ENCODE measurements at places on chromosomes 7 and 10.

DNA sequence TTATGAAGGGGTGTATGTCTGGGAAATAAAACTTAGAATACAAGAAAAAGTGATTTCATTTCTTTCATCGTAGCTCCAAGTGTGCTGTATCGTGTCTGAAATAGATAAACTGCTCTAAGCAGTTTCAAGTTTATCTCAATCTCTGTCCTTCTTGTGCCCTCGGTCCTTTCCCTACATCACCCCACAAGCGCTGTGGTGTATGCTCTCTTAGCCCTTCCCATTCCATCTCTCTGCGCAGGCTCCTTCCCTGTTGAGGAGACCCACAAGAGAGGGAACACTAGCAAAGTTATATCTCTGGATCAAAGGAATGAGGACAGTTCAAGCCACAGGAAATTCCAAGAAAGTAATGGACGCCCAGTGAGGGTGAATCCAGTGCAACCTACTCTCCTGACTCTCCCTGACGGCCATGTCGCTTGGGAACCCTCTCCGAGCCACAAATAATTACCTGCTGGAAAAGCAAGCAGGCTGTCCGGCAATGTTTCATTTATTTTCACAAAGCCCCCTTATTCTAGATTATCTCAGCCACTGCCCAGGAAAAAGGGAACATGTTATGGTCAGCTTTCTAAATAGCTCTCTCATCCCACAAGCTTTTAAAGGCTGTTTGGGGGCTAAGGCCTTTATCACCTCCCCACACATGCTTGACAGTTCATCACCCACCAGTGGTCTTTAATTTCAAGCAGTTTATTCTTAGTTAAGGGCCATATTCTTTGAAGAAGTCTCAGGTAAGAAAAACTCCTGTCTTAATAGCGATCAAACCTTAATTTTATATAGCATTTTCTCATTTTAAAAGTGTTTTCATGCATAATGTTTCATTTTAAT lies 34.8 kb downstream of the LRRC4 start:
- no peak for DNase-seq

DNA sequence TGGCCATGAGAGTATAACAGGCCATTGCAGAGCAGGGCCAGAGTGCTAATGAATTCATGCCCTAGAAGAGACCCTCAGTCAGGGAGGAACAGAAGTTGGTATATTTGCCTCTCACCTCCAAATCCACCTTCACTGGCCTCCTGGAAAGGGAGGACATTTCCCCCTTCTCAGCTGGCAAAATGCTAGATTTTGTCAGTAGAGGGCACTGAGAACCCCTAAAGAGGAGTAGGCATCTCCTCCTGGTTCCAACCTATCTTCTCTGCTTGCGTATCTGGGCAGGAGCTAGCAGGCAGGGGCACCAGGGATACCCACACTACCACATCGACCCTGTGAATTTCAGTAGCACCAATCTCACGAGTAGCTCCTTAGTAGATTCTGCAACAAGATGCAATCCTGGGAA lies 79.8 kb upstream of the GHITM start:
- DNase-seq = no peak

DNA sequence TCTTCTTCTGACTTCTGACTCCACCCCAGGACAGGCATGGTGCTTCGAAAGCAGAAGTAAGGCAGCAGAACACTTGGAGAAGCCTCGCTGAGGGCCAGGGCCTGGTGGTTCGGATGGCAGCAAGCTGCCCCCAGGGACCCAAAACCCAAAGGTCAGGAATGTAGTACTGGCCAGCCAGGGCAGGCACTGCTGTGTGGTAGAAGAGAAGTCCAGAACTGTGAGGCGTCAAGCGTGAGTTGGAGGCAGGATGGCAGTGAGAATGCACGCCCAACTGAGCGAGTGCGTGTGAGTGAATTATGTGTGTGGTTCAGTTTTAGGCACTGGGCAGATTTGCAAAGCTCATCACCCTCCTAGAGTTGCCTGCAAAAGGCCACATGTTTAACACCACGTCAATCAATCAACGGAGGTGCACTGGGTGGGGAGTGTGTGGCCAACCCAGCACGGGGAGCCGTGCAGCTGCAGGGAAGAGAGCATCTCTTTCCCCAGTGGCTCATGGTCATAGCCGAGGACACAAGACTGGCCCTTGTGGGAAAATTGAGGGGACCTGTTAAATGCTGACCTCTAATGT lies 144.3 kb downstream of the KCNMA1 start:
- no peak for DNase-seq

DNA sequence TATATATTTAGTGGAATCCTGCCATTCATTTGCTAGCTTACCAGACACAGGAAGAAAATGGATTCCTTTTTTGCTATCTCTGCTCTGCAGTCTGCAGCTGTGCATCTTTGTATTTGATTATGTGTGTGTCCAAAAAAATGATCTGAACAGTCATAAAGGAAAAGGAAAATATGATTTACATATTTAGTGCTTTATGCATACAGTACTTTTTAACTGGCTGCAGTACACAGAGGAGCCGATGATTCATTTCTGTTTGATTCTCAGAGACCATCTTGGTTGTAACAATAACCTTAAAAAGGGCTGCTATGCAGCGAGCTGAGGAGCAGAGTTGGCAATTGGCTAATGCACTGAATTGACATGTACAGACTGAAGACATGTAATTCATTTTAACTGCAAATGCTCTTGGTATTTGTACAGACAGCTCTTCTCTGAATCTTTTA lies 151.3 kb upstream of the FZD1 start:
- no peak for DNase-seq

GRCh38 chr10:34739915-34740314 lies 75.2 kb downstream of the PARD3 start:
- DNase-seq = peak; percentile 75

- DNase-seq = no peak
Measured at GRCh38 chr7:158053183-158053915, 534.3 kb downstream of the PTPRN2 start.

DNA sequence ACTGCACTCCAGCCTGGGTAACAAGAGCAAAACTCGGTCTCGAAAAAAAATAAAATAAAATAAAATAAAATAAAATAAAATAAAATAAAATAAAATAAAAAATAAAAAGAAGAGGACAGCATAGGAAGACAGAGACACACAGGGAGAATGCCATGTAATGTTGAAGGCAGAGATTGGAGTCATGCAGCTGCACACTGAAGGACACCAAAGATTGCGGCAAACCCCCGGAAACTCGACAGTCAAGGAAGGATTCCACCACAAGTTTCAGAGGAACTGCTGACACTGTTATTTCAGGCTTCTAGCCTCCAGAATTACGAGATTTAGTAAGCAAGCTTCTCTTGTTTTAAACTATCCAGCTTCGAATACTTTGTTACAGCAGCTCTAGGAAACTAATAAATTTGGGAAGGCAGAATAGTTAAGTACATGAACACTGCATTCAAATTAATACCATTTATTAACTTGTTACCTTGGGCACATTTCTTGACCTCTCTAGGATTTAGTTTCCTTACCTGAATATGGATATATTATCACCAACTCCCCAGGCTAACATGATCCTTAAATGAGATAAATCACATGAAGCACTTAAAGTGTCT lies 9.5 kb downstream of the CPED1 start:
- no peak for DNase-seq

DNA sequence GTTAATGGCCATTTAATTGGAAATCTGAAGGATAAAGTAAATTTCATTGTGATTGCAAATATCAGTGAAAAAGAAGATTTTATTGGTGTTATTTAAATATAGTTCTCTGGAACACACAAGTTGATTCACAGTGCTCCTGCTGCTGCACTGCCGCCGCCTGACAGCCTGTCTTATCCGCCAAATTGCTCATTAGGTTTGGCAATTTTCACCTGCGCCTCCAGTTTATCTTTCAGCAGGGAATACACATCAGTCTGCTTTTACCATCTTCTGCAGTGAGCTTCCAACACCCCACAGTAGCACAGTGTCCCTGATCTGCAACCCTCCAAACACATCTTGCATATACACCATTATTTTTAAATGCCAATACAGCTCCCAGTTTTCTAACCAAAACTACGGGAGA lies 308.3 kb downstream of the PARD3 start:
- DNase-seq = peak; percentile 27

DNA sequence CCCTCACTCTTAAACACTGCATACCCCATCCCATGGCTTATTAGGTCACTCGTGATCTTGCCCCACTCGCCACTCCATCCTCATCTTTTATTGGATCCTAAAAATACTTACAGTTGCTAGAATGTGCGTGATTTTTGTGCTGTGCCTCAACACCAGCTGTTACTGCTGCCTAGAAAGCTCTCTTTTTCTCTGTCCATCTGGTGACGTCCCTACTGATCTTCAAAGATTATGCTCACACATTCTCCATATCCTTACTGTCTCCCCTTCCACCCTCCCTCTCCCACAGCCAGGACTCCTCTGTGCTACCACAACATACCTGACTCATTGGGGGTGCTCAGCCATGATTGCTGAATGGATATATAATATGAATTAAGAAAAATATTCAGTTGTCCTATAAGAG lies 42.0 kb downstream of the CDK6 start:
- DNase-seq = no peak

GRCh38 chr10:34760606-34761005 lies 54.5 kb downstream of the PARD3 start:
- DNase-seq = no peak

GRCh38 chr7:88165697-88166096 lies 54.1 kb downstream of the SRI start:
- DNase-seq = no peak

- no peak for DNase-seq
Measured at GRCh38 chr7:105352018-105352612, 36.6 kb downstream of the SRPK2 start.

GRCh38 chr10:52540479-52540984 lies 226.5 kb downstream of the DKK1 start:
- DNase-seq = no peak

DNA sequence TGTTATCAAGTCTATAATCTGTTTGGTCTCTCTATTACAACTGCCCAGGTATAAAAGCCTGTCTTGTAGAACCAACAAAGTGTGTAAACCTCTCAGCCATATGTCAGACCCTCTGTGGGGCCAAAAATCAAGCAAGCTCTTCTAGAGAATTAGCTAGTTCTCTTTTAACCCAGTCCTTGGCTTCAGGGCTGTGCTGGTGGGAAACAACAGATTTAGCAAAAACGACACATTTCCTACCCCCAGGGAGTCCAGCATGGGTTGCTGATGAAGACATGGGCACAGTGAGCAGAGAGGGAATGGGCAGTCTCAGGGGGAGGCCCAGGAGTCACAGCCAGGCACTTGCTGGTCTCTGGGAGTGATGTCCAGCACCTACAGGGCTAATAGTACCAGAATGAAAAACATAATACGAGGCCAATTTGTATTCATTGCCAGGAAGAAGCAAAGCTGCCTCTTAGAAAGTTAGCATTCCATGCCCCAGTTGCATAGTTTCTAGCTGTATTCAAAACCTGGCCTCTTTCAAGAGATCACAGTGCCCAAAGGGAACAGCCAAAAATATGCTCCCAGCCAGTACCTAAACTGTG lies 80.1 kb downstream of the FRMD4A start:
- DNase-seq = no peak

DNA sequence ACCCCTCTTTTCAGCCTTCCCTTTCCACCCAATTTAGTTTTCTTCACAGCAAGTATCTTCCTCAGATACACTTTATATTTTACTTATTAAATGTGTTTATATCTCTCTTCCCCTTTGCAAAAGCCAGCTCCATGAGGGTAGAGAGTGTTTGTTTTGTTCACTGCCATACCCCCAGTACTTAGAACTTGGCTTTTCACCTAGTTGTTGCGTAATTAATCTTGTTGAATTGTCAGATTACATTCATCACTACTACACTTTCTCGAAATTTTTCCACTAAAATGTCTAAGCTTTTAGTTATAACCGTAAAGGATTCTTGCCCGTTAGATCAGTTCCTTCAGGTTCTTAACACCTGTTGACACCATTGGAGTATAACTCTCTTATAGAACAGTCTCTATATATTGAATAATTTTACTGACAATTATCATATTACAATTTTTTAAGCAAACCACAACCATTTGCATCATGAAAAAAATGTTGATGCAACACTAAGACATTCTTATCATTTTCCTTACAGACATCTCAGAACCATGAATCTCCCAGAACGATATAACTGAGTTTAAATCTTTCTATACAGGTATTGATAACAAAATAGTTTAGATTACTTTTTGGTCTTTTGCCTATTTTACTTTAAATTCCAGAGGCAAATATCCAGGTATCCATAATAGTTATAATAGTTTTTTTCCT lies 29.9 kb downstream of the VWDE start:
- no peak for DNase-seq

Measured in glutamatergic neuron (in vitro differentiated cells).